ENCODE measurements at places on chromosomes 3 and 15.

GRCh38 chr3:37913522-37913921, 51.8 kb downstream of the CTDSPL start:
- no peak for DNase-seq

DNA sequence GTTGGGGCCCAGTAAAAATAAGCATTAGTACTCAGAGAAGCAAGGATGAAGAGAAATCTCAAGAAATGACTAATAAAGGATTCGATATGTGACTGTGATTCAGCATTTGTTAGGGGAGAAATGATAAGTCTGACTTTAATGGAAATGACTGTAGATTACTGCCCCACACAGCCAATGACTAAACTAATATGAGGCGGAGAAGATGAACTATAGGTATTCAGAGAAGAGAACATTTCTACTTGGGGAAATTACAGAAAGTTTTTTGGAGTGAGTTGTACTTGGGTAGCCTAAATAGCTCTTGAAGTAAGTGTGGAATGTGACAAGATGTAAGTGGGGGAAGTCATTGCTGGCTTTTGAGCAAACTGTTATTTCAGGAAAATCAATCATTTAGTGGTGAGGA, 380.0 kb downstream of the PDCD6IP start:
- DNase-seq, result no peak

GRCh38 chr3:4749567-4750002, 229.7 kb upstream of the BHLHE40 start:
- DNase-seq, result no peak

DNA sequence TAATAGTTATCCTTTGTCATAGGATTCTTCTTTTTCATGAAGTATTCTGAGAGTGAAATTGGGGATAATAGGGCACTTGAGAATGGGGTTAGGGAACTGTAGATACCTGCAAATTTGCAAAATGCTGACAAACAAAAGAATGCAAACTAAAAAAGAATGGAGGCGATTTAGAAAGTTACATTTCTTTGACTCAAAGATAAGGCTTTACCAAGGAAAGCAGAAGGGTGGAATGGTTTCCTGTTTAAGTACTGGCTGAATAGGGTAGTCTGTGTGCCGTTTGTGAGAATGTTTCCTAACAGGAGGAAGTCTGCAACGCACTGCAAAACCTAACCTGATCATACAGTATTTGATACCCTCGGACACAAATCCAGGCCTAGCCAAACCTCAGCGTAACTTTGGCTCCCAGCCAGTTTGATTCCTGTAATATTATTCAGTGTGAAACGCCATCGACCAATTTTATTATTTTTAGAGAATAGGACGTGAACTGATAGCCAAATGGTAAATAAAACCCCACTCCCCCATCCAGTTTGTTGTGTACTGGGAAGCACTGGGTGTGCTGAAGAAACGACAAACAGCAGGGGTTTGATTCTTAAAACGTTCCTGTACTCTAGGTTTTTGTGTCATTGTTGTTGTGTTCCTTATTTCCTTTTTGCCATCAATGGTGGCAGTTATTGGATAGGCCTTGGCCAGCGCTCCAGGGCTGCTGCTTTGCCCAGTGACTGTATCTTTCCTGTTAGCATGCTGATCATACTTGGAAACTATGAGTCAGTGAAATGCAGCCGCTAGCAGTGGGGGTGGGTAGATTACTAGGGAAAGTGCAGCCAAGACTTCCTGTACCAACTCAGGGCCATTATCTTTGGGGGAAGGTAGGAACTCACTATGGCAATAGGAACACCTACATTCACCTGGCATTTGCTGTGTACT, 148.0 kb upstream of the TBL1XR1 start:
- peak; percentile 85 for DNase-seq

GRCh38 chr3:107904536-107905066, 186.2 kb downstream of the CD47 start:
- DNase-seq, result no peak

GRCh38 chr15:68543165-68544008, 35.4 kb upstream of the CORO2B start:
- DNase-seq, result no peak

GRCh38 chr15:100760357-100760903, 119.2 kb upstream of the ALDH1A3 start:
- DNase-seq, result no peak

GRCh38 chr3:153911116-153911515, 210.1 kb upstream of the ARHGEF26 start:
- no peak for DNase-seq

All from CD4-positive, alpha-beta T cell treated with Interleukin-2 at 100 ng/mL for 4 hours (primary cell).